ENCODE measurements at places on chromosomes 7 and 10. TPM values are rescaled to one million over a fixed set of nuclear protein-coding genes. Genes with fewer than 3 reads are reported as not detected.

GPR146 gene
- total RNA-seq, result 9.9 TPM

C10orf62 gene
- total RNA-seq, result not detected

TAS2R4 gene
- 0.17 TPM for total RNA-seq

HMX3 gene
- 0.34 TPM for total RNA-seq

CPN1 gene
- total RNA-seq, result not detected

GFRA1 gene
- total RNA-seq, result not detected

FOXK1 gene
- 67.8 TPM for total RNA-seq

HIBADH gene
- total RNA-seq, result 8.4 TPM

GBF1 gene
- 30.9 TPM for total RNA-seq

SLC26A3 gene
- not detected for total RNA-seq

SPDYE2 gene
- total RNA-seq, result 0.36 TPM

SYCE1 gene
- total RNA-seq, result 0.30 TPM

Measured in CD4-positive, alpha-beta T cell (primary cell).